Pancreas (tissue), 10 donors: ENCODE measurements at places on chromosomes 1 and 21. TPM values are rescaled to one million over a fixed set of nuclear protein-coding genes. Genes with fewer than 3 reads are reported as not detected.

AMY1C gene
- total RNA-seq, result 0.43 TPM

DNA sequence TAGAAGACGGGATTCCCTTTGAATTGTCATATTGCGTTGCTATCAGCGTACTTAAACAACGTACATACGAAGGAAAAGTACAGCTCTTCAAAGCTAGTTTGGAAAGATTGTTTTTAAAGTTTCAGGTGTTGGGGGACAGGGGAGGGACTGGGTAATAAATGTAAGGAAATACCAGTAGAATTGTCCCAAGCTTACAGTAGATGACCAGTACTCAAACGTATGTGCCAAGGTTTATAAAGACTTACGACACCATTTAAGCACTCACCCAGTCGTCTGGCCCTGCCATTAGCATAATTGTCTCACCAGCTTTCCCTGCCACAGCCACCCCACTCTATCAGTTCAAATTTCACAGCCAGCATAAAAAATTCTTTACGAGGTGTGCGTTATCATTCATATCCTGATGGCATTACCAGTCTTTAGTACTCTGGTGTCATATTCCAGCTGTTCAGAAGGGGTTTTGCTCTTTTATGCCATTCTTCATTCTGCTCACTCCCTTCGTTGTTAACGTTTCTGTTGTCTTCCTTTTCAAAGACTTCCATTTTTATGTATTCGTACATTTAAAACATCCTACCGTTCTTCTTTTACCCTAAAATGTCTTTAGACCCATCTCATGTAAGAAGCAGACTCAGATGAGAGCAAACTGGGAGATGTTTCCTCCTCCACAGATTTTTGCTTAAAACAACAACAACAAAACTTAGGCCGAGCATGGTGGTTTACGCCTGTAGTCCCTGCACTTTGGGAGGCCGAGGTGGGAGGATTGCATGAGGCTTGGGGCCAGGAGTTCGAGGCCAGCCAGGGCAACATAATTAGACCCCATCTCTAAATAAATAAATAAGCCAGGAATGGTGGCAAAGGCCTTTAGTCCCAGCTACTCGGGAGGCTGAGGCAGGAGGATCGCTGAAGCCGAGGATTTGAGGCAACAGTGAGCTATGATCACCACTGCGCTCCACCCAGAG, 1.0 kb upstream of the HP1BP3 start:
- H3K4me3 ChIP-seq, result peak overlapping the region; percentile 90
- DNase-seq, result no peak
- H3K36me3 ChIP-seq, result no peaks in the 10 kb centered on the region

DNA sequence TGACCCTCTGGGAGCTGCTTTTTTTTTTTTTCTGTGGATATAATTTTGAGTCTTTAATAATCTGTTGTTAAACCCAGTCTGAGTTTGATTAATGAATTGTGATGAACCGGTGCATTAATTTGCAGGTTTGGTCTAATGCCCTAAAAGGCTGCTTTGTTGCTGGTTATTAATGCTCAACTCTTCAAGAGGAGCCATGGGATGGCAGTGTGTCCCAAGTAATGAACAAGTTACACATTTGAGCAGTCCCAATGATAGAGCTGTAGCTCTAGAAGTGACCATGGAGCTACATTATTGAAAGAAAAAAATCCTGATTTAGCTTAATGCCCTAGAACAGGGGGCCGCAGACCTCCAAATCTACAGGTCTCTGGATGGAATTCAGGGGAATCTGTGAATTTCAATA, 53.1 kb downstream of the RWDD3 start:
- no peaks in the 10 kb centered on the region for H3K27me3 ChIP-seq
- H3K27ac ChIP-seq, result no peak overlapping the region
- no peak for DNase-seq
- H3K4me1 ChIP-seq, result peaks cover 9% of the 10 kb centered on the region
- H3K36me3 ChIP-seq, result no peaks in the 10 kb centered on the region

OR2L3 gene
- total RNA-seq, result not detected

DNA sequence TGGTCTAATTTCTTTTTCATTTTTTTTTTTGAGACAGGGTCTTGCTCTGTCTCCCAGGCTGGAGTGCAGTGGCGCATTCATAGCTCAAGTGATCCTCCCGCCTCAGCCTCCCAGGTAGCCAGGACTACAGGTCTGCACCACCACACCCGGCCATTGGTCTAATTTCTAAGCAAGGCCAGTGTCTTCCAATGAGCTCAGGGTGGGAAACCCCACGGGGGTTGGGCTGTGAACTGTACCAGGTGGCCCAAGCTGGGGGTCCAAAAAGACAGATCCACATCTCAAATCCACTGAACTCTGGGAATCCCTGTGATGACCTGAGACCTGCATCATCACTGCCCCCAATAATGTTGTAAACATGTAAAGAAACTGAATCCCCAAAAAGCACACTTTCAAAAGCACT, 79.5 kb downstream of the BCAR3 start:
- H3K27ac ChIP-seq, result no peak overlapping the region
- no peak for DNase-seq
- no peak overlapping the region for H3K4me3 ChIP-seq
- H3K4me1 ChIP-seq, result peaks cover 4% of the 10 kb centered on the region

- peak overlapping the region; percentile 86 for H3K27ac ChIP-seq
- no peak for DNase-seq
- peak overlapping the region; percentile 80 for H3K4me3 ChIP-seq
These were observed 2.0 kb downstream of the ARHGAP29 start for GRCh38 chr1:94235189-94236012.

LYPD8 gene
- total RNA-seq, result not detected

NTMT2 gene
- not detected for total RNA-seq

MEX3A gene
- total RNA-seq, result 3.1 TPM

CD5L gene
- total RNA-seq, result 0.23 TPM

ATAD3B gene
- total RNA-seq, result 14.1 TPM

- no peaks in the 10 kb centered on the region for H3K4me1 ChIP-seq
- no peak overlapping the region for H3K27ac ChIP-seq
- no peaks in the 10 kb centered on the region for H3K27me3 ChIP-seq
- H3K4me3 ChIP-seq, result no peak overlapping the region
These were observed 91.8 kb upstream of the SERBP1 start for GRCh38 chr1:67522001-67522441.

- H3K4me3 ChIP-seq, result no peak overlapping the region
- no peaks in the 10 kb centered on the region for H3K27me3 ChIP-seq
- H3K27ac ChIP-seq, result no peak overlapping the region
- no peaks in the 10 kb centered on the region for H3K36me3 ChIP-seq
- no peak for DNase-seq
These were observed 3.4 kb downstream of the RERE start for GRCh38 chr1:8813991-8814390.

DNA sequence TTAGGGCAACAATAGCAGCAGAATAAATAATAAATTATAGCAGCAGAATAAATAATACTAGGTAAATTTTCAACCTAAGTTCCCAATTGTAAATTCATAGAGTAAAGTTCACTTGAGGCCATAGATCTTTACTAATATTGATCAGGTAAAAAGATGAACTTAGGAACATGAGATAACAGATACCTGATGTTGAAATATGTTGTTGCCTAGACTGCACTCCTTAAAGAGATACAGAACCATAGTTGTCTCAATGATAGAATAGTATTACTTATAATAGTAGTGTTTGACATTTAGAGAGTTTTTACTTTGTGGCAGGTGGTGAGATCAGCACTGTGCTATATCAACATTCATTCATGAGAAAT, 378 bp upstream of the F13B start:
- no peak overlapping the region for H3K27ac ChIP-seq
- no peaks in the 10 kb centered on the region for H3K36me3 ChIP-seq
- no peaks in the 10 kb centered on the region for H3K27me3 ChIP-seq
- no peaks in the 10 kb centered on the region for H3K4me1 ChIP-seq
- no peak for DNase-seq

GRCh38 chr1:202197653-202198365, 4.2 kb downstream of the LGR6 start:
- no peaks in the 10 kb centered on the region for H3K36me3 ChIP-seq
- no peaks in the 10 kb centered on the region for H3K4me1 ChIP-seq
- H3K4me3 ChIP-seq, result no peak overlapping the region
- no peak overlapping the region for H3K27ac ChIP-seq
- no peak for DNase-seq
- peaks cover 5% of the 10 kb centered on the region for H3K27me3 ChIP-seq

GRCh38 chr1:46816930-46817329, 18.1 kb downstream of the CYP4B1 start:
- H3K4me1 ChIP-seq, result no peaks in the 10 kb centered on the region
- no peaks in the 10 kb centered on the region for H3K36me3 ChIP-seq
- H3K27me3 ChIP-seq, result no peaks in the 10 kb centered on the region

DNA sequence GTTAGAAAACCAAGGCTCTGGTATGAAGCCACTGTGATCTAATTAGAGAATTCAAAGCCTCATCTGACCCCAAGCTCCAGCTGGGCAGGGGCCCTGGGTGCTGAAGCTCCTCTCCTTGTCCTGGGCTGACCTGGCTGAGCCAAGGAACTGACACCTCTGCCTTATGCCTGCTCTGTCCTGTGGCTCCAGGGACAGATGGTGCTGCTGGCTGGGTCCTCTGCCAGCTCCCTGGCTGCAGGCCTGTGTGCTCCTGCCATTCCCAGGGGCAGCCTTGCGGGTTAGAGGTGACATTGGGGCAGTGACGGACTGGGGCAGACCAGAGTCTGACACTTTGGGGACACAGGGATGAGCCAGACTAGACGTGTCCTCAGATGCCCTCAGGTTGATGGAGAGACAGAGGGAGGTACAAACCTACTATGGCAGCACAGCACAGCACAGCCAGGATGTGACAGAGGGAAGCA, 11.8 kb downstream of the ACOT11 start:
- H3K36me3 ChIP-seq, result no peaks in the 10 kb centered on the region
- H3K27ac ChIP-seq, result no peak overlapping the region
- H3K4me3 ChIP-seq, result no peak overlapping the region
- no peak for DNase-seq

PLEKHA6 gene
- 15.6 TPM for total RNA-seq

TRAF5 gene
- 14.5 TPM for total RNA-seq

DNA sequence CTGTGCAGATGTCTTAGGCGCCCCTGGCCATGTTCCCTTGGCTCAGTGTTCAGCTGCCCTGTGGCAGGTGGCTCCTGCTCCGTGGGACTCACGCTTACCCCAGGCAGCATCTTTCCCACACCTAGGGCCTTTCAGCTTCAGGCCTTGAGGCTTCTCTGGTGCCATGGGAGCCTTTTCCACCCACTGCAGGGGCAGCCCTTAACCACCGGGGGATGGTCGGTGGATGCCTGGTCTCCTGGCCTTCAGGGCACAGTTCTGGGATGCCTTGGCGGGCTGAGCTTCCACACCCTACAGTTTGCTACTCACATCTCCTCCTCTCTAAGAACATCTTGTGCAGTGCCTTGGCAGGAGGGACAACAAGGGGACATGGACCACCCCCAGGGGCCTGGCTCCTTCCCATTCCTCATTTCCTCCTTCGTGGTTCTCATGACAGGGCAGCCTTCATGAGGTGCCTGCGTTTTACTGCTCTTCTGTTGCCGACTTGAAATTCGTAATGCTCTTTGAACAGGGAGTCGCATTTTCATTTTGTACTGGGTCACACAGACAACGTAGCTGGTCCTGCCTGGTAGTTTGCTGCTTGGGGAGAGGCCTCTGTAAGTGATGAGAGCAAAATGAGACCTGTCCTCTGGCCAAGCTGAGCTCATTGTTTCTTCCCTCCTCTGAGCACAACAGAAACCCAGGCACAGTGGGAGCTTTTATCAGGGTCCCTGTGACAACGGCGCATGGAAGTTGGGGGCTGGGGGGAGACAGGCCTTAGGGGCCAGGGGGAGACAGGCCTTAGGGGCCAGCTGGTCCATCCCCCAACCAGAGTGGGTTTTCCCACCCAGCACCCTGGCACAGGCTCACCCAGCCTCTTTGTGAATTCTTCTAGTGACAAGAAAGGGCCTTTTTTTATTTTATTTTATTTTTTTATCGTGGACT, 62.0 kb upstream of the NEK2 start:
- H3K4me1 ChIP-seq, result no peaks in the 10 kb centered on the region
- H3K36me3 ChIP-seq, result no peaks in the 10 kb centered on the region
- DNase-seq, result no peak

DNA sequence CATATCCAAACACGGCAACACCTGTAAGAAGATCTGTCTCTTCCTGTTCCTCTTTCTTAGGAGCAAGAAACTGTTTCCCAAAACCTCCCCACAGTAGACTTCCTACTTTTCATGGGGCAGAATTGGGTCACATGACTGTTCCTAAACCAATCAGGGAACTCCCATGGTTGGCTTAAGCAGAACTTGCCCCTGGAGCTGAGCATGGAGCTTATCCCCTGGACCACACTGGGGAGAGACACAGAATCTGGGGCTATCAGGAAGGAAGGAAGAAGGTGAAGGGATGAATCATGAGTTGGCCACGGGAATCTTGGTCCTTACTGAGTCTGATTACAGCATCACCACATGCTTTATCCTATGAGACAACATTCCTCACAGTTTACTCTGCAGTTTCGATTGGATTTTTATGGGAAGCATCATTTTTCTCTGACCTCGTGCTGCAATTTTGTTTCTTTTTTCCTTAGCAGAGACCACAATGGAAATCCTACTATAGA, 81.8 kb downstream of the CDC7 start:
- no peak for DNase-seq
- H3K4me3 ChIP-seq, result no peak overlapping the region
- H3K4me1 ChIP-seq, result no peaks in the 10 kb centered on the region
- no peaks in the 10 kb centered on the region for H3K36me3 ChIP-seq
- H3K27ac ChIP-seq, result peak overlapping the region; percentile 22
- H3K27me3 ChIP-seq, result no peaks in the 10 kb centered on the region

GJB3 gene
- 0.15 TPM for total RNA-seq

DNA sequence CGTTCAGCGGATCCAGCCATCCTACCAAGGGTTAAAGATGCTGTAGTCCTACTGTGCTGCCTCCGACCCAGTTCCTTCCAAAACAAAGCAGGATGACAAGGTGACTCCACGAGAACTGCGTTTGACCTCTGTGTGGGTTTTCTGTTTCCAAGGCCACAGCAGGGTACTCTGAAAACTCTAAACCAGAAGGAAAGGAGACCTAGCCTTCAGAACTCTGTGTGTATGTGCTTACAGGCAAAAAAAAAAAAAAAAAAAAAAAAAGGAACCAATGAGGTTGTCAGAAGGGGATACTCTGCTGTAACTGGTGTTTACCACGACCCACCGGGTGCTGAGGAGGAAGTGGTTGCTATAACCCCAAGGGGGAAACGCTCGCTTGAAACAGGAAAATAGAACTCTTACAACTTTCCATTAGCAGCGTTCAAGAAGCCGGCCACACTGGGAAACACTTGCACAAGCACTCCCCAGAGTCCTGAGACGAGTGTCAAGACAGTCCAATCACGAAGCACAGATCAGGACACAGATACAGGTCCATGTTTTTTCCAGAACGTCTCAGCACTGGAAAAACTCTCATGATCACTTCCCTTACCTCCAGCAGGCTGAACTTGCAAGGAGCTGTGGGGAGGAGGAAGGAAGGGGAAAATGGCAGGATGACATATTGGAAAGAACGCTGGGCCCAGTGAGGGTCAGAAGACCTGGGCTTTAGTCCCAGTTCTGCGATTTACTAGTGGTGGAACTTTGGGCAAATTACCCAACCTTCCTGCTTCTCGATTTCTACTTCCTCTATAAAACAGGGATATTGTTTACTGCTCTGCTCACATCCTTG, 64.0 kb downstream of the ITPKB start:
- H3K27ac ChIP-seq, result peak overlapping the region; percentile 62
- no peaks in the 10 kb centered on the region for H3K4me1 ChIP-seq
- H3K36me3 ChIP-seq, result no peaks in the 10 kb centered on the region
- no peak for DNase-seq
- H3K27me3 ChIP-seq, result no peaks in the 10 kb centered on the region
